Frontal cortex (tissue), 4 donors: ENCODE measurements at places on chromosomes 16 and 17. TPM values are rescaled to one million over a fixed set of nuclear protein-coding genes. Genes with fewer than 3 reads are reported as not detected.

Gene PRRT2
- 15.9 TPM for total RNA-seq

Gene LRRC37A2
- 9.4 TPM for total RNA-seq

- DNase-seq: no peak
These were observed 3.0 kb downstream of the ALYREF start for GRCh38 chr17:81888105-81888987.

- no peak for DNase-seq
These were observed 25.6 kb downstream of the WIPI1 start for GRCh38 chr17:68431661-68432071.

DNA sequence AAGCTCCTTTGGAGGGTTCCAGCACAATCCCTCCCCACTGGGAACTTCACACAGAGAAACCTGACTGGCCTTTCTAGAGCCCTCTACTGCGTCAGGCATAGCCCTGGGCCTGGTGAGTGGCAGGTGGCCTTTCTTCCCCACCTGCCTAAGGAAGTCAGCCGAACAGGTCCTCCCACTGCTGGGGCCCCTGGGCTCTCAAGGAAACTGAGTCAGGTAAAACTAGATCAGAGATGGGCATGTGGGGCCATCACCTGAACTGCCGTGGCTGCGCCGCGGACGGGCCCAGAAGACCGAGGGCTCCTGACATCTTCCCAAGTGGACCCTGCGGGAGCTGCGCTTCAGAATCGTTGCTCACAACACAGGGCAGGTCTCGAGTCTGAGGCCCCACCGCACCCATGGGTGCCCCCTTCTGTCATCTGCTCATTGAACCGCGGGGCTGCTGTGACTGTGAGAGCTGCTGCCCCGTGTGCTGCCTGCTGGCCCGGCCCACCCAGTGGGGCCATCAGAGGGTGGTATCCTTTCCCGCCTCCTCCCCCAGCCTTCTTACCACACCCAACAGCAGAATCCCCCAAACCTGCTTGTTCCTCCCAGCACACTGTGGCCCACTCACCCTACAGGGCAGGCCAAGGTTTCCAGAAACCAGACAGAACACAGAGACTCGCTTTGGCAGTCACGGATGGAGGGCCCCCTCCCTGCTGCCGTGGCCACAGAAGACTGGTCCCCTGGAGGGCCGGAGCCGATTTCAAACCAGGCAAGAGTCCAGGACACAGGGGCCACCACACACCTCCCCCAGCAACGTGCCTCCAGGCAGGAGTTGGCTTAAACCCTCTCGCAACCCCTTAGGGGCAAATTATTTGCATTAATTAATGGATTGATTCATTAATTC is 81.1 kb downstream of the TBC1D16 start:
- DNase-seq: no peak
